AG10803 (cell line): ENCODE measurements at places on chromosomes 7 and 10.

DNA sequence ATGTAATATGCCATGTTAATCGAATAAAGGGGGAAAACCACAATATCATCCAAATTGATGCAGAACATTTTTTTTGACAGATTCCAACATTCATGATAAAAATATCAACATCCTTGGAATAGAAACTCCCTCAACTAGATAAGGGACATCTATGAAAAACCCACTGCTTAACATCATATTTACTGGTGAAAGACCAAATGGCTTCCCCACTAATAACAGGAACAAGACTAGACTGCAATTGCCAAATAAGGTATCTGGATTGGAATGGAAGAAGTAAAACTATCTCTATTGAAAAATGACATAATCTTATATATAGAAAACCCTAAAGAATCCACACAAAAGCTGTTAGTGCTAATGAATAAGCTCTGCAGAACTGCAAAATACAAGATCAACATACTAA, 27.8 kb downstream of the SMURF1 start:
- no peak for DNase-seq

GRCh38 chr7:22127835-22128527, 182.3 kb upstream of the CDCA7L start:
- DNase-seq = no peak

- peak; percentile 45 for DNase-seq
Observed at GRCh38 chr7:95630702-95631458, 34.6 kb upstream of the PDK4 start.

DNA sequence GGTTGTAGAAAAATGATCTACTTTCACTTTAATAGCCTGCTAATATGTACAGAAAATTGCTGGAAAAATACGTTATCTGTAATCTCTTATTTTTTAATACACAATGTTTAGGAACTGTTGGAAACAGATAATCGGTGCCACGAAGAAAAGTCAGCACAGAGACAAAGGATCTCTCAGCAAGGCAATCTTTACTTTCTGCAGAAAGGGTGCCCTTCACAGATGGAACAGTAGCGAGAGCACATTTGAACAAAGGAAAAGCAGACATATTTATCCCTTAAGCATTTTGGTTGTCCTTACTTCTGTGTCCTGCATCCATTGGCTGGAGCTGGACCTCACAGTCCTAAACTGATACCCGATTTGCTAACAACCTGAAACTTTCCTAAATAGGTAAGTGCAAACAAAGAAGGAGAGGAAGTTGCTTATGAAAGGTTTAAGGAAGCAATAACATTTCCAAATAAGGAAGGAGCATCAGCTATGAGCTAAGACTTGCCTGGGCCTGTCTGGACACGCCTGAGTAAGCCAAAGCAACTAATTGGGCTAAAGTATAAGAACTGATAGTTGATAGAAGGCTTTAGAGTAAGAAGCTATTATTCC, 640.0 kb downstream of the SH2D4B start:
- no peak for DNase-seq

DNA sequence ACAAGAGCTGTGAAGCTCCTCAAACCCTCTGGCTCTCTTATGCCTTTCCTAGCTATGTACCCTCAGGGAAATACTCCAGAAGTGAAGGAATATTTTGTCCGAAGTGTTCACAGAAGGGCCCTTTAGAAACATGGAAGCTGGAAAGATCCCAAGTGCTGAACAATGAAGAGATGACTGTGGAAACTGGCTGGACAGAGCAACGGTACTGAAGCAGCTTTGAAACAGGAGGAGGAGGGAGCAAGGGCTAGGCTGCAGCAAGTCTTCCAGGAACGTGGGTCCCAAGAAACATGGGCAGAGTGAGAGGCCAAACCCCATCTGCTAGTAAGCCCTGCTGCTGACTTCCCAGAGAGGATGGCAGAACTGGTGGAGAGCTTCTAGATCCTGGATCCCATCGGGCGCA, 3.0 kb upstream of the PSAP start:
- DNase-seq = peak; percentile 46

GRCh38 chr7:38664972-38665371, 33.8 kb upstream of the AMPH start:
- DNase-seq = no peak

DNA sequence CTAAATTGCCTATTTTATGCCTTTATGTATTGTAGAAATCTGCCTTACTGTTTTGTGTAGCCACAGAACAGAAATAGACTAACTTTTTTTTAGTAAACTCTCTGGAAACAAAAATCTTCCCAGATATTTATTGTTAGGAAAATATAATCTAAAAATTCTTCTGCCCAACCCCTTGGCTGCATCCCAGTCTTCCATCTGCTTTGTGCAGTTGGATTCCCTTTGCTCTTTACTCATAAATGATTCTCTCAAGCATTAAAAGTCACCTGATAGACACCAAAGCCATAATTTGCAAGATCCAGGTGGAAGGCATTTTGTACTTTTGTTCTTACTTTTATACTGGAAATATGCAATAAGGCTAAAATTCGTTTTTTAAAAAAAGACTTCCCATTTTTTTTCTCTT, 6.1 kb upstream of the CAV2 start:
- no peak for DNase-seq

DNA sequence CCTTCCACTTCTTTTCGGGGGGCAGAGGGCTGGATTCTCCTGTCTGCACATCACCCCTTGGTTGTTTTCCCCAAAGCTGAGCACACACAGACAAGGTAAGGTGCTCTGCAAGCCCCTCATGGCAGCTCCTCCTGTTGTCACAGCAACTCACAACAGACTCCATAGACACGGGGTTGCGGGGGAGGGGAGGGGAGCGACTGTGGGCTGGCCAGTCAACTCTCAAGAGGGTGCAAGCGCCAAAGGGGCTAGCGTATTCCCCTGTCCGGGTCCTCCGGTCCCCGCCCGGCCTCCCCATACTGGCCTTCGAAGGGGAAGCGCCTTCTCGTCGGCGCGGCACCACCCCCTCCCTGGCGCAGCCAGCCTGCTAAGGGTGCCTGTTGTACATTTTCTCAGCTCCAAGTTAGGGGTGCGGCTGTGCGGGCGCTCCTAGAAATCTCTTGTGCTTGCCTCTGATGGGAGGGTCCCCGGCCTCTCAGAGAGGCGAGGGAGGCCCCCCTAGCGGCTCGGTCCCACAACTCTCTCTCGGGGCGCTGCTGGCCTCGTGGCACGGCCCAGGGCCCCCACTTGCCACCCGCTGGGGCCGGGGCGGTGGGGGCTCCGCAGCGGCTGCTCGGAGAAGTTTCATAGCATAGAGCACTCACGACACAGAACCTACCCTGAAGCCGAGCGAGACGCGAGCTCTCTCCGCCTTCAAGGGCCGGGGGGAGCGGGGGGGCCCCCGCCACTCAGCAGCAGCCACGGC, 498 bp downstream of the RHOBTB1 start:
- DNase-seq = peak; percentile 72

- DNase-seq = peak; percentile 48
Observed at GRCh38 chr10:91627344-91628102, 5.3 kb downstream of the PPP1R3C start.

- DNase-seq = no peak
Observed at GRCh38 chr10:69285699-69286098, 7.4 kb downstream of the HK1 start.

GRCh38 chr10:103636492-103636891, 143.0 kb downstream of the NEURL1 start:
- peak; percentile 31 for DNase-seq

DNA sequence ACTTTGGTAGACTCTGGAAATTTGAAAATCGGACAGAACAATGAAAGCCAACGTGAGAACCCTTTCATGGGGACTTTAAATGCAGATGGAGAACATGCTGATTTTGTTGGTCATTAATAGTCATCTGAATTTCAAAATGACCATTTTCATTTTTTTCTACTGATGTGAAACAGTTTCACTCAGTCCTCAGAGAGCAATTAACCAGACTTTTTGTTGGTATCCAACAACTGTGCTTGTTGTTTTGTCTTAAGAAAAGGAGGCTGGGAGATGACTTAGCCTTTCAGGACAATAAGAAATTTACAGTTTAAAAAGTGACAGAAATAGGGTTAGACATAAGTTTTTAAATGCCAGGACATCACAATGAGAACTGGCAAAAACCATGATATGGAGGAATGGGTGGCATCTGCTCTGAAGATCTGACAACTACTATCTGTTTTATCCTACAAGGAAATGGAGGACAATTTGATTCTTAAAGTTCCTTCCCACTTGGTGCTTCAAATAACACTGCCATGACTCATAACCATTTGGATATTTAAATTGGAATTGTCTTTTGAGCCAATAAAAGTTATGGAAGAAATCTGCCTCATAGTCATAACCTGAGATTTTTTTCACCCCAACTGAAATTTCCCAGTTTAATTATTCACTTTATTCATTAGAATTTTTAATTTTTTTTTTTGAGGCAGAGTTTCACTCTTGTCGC, 87.2 kb upstream of the HPS1 start:
- DNase-seq = peak; percentile 37

DNA sequence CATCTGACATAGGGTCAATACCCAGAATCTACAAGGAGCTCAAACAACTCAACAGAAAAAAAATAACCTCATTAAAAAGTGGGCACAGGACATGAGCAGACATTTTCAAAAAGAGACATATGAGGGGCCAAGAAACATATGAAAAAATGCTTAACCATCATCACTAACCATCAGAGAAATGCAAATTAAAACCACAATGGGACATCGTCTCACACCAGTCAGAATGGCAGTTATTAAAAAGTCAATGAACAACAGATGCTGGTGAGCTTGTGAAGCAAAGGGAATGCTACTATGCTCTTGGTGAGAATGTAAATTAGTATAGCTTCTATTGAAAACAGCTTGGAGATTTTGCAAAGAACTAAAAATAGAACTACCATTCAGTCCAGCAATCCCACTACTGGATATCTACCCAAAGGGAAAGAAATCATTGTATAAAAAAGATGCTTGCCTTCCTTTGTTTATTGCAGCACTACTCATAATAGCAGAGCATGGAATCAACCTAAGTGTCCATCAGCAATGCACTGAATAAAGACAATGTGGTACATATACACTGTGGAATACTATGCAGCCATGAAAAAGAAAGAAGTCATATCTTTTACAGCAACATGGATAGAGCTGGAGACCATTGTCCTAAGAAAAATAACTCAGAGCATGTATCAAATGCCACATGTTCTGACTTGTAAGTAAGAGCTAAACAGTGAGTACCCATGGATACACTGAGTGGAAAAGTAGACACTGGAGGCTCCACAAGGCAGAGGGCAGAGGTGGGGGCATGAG, 139.8 kb downstream of the ADARB2 start:
- no peak for DNase-seq

GRCh38 chr10:100565206-100565985, 29.7 kb downstream of the HIF1AN start:
- no peak for DNase-seq

GRCh38 chr10:4351723-4352413, 474.1 kb upstream of the AKR1E2 start:
- peak; percentile 62 for DNase-seq

DNA sequence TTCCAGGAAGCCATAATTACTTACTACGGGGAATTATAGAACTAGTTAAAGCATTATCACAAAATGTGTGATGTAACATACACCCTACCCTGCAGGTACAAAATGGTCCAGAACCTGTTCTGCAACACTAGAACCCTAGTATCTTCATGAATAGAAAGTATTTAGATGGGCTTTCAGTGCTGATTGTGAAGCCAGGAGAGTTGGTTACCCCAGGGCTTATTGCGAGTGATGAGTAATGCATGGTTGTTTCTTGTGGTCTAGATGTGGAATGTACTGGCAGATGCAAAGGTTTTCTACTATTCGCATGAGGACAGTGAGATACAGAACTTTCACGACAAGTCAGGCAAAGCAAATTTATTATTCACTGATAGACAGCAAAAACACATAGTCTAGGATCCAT, 33.6 kb upstream of the AGR3 start:
- DNase-seq = peak; percentile 87

DNA sequence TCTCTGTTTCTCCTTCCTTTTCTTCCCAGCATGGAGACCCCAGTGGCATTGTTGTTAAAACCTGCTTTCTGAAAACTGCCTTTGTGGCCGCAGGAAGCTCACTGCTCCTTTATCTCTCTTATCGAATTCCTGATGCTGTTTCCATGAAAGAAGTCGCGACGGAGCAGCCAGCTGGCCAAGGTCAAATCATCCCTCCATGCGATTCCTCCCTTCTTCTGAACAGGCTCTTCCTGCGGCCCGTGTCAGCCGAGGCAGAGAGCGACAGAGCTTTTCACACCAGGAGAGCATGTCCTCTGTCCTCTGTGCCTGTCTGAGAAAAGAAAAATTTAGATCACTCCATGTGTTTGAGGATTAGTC, 242.1 kb upstream of the PITRM1 start:
- no peak for DNase-seq

- no peak for DNase-seq
Observed at GRCh38 chr10:119355930-119356329, 148.6 kb downstream of the GRK5 start.

DNA sequence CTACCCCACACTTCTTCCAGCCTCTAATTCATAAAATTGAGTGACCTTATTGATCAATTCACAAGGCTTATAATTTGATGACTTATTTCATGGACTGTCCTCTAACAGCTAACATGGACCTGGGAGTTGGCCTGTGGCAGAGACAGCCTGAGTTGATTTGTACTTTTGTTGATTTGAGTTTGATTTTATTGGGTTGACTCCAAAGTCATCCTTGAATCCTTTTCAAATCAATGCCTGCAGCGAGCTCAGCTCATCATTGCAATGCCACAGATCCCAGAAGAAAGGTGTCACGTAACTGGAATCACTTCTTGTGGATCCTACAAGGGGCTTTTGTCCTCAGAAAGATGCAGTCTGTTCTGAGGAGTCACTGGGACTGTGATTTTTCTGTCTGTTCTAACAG, 138.0 kb downstream of the CAMK1D start:
- no peak for DNase-seq

DNA sequence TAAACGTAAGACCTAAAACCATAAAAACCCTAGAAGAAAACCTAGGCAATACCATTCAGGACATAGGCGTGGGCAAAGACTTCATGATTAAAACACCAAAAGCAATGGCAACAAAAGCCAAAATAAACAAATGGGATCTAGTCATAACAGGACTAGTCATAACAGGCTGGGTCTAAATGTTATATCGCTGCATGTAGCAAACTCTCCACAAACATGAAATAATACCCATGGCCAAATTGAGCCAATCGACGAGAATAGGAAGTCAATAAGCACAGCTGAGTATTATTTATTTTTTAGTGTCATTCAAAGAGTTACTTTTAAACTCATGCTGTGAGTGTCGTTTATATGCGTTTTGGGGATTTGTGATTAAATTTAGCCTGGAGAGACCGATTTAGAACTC, 225.1 kb downstream of the TFEC start:
- DNase-seq = no peak

DNA sequence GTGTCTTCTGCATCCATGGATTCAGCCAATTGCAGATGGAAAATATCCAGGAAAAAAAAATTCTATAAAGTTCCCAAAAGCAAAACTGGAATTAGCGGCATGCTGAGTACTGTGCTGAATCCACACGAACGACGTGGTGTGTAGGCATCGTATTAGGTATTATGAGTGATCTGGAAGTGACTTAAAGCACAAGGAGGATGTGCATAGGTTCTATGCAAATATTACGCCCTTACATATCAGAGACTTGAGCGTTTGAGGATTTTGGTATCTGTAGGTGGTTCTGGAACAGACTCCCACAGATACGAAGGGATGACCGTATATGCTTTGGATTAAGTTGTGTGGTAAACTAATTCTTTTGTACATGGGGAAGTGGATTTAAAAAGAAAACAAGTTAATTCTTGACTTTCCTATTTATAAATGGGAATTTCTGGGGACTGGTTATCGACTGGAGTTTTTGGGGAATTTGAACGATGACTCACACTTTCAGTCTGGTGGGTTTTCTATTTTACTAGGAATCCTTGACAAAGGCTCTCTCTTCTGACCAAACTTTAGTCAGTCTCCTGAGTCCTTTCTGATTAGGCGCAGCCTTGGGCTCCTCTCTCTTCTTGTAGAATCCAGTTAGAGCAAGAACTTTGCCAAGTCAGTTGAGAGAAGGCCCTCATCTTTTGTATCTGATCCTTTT, 5.4 kb upstream of the NUB1 start:
- DNase-seq = no peak
